ENCODE measurements at places on chromosomes 5 and 9. TPM values are rescaled to one million over a fixed set of nuclear protein-coding genes. Genes with fewer than 3 reads are reported as not detected.

GRCh38 chr5:149636191-149636860, 55.0 kb downstream of the ARHGEF37 start:
- H3K27ac ChIP-seq, result no peak overlapping the region
- H3K4me3 ChIP-seq, result no peak overlapping the region
- H3K27me3 ChIP-seq, result no peaks in the 10 kb centered on the region
- H3K4me1 ChIP-seq, result peaks cover 7% of the 10 kb centered on the region
- DNase-seq, result no peak
- H3K36me3 ChIP-seq, result no peaks in the 10 kb centered on the region

DNA sequence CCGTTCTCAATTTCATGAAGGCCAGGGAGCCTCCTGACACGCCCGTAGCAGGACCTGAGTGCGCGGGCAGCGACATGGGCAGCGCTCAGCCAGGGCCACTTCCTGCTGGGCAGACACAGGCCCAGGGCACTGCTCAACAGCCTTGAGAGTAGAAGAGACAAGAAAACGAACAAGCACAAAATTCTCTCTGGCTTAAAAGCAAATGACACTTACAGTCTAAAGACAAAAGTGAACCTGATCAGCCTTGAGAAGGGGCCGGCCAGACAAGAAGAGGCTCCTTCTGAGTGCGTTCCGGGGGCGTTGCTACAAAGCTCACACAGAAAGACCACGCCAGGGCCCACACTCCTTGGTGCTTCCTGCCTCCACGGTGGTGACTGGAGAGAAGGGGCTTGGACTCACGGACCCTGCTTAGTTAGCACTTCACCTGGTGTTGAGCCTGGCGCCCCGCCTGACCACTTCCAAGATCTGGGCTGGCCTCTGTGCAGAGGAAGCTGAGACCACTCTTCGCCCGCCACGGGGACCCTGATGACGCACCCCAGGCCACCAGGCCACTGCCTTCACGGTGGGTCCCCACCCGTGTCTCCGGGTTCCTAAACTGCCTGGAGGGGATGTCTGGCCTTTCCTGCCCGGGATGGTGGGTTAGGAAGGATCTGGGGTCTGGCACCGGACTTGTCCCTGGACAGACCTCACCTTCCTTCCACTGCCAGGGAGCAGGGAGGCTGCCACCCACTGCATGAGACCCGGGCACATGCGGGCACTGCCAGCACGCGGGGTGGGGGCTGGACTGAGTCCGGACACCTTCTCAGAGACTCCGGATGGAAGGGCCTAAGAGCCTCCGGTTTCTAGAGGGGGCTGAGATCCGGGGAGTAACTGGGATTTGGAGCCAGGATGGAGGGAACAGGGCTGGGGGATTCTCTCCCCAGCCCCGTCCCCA, 1.3 kb downstream of the SLC12A7 start:
- no peaks in the 10 kb centered on the region for H3K36me3 ChIP-seq
- DNase-seq, result no peak
- H3K4me1 ChIP-seq, result peaks cover 39% of the 10 kb centered on the region
- no peaks in the 10 kb centered on the region for H3K27me3 ChIP-seq
- H3K4me3 ChIP-seq, result peak overlapping the region; percentile 86

DNA sequence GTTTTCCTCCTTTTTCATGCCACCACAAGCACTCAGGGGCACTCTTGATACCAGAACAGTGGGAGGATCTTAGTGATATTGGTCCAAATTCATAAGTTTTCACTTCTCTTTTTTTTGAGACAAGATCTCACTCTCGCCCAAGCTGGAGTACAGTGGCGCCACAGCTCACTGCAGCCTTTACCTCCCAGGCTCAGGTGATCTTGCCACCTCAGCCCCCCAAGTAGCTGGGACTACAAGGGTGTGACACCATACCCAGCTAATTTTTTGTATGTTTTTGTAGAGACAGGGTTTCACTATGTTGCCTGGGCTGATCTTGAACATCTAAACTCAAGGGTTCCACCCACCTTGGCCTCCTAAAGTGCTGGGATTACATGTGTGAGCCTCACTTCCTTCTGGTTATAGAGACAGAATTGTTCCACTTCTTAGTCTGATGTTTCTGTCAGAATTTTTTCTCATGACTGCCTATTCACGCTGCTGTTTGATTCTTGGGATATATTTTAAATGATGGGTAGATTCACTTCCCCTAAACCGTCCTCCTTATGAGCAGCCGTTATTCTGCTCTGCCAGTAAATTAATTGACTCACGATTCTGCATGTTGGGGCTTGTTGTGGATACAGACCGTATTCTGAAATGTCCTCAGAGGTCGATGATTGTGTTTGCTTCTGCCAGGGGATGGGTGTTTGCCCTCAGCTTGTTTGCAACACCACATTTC, 30.8 kb downstream of the MTAP start:
- peaks cover 16% of the 10 kb centered on the region for H3K36me3 ChIP-seq
- H3K4me1 ChIP-seq, result no peaks in the 10 kb centered on the region
- H3K27me3 ChIP-seq, result no peaks in the 10 kb centered on the region
- H3K4me3 ChIP-seq, result no peak overlapping the region
- DNase-seq, result no peak
- H3K27ac ChIP-seq, result no peak overlapping the region

DNA sequence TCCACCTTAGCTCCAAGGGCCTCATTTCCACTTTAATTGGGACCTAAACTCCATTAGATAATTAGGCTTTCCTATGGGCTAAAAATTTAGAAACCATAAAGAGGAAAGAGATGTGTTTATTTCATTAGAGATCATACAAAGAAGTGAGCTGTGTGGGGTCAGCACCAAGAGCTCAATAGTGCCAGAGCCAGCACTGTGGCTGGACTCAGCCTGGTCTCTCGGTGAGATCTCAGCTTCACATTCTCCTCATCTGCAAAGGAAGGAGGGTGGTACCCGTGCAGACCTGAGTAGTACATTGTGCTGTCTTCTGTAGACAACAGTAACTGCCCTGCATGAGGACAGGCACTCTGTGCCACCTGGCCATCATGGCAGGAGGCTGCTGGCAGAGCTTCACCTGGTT, 136.1 kb upstream of the EPB41L4A start:
- H3K27me3 ChIP-seq, result no peaks in the 10 kb centered on the region
- no peak overlapping the region for H3K27ac ChIP-seq
- no peak for DNase-seq
- no peak overlapping the region for H3K4me3 ChIP-seq

- no peaks in the 10 kb centered on the region for H3K27me3 ChIP-seq
- H3K4me1 ChIP-seq, result peaks cover 2% of the 10 kb centered on the region
- no peak overlapping the region for H3K4me3 ChIP-seq
- no peaks in the 10 kb centered on the region for H3K36me3 ChIP-seq
- no peak for DNase-seq
- H3K27ac ChIP-seq, result no peak overlapping the region
These were observed 26.4 kb downstream of the PTPN3 start for GRCh38 chr9:109471475-109472393.

The BTNL8 gene
- 0.19 TPM for total RNA-seq

DNA sequence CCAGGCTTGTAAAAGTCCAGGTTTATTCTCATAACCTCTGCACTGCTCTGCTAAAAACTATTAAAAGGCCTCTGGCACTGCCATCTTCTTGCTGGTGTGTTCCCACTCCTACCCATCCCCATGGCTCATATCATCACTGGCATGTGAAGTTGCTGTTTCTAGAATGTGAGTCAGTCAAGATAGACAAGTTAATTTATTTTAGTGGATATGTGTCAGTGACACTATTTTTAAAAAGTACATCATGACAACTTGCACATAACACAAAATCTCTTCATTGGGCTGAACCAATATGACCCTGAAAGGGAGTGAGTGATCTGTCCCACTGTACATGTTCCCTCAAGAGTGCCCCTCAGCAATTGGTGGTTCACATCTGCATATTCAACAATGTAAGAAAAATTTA, 299.7 kb downstream of the NFIB start:
- no peaks in the 10 kb centered on the region for H3K36me3 ChIP-seq
- DNase-seq, result no peak
- H3K4me1 ChIP-seq, result no peaks in the 10 kb centered on the region
- no peak overlapping the region for H3K4me3 ChIP-seq

- no peak for DNase-seq
- H3K4me3 ChIP-seq, result no peak overlapping the region
- H3K4me1 ChIP-seq, result peaks cover 3% of the 10 kb centered on the region
- H3K36me3 ChIP-seq, result no peaks in the 10 kb centered on the region
- H3K27ac ChIP-seq, result peak overlapping the region; percentile 4
These were observed 63.1 kb downstream of the TMOD1 start for GRCh38 chr9:97564291-97565175.

GRCh38 chr5:71895546-71895945, 176.5 kb downstream of the CARTPT start:
- H3K4me1 ChIP-seq, result no peaks in the 10 kb centered on the region
- DNase-seq, result no peak
- no peaks in the 10 kb centered on the region for H3K27me3 ChIP-seq
- no peak overlapping the region for H3K4me3 ChIP-seq

DNA sequence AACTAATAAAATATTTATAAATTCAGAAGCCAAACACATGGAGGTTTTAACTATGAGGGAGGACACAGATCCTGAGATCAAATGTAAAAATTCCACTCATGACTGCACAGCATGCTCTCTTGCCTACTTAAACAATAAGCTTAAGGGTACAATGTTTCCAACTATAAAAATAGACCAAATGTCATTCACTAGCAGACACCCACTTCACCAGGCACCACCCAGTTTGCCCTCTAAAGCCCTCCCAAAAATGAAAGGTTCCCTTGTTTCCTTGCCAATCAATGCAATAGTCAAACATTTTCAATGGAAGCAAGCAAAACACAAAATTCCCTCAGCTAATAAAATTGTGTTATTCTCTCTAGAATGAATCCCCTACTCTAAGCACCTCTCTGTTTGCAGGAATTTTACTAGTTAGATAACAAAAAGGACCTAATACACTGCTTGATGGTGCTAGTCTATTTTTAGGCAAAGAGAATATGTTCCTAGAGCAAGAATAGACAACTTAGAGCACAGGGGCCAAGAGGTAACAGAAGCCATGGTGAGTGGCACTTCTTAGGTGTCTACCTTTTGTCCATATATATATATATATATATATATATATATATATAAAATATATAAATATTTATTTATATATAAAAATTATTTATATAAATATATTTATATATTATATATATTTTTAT, 135.3 kb downstream of the HOMER1 start:
- DNase-seq, result no peak
- no peaks in the 10 kb centered on the region for H3K36me3 ChIP-seq
- no peak overlapping the region for H3K27ac ChIP-seq

DNA sequence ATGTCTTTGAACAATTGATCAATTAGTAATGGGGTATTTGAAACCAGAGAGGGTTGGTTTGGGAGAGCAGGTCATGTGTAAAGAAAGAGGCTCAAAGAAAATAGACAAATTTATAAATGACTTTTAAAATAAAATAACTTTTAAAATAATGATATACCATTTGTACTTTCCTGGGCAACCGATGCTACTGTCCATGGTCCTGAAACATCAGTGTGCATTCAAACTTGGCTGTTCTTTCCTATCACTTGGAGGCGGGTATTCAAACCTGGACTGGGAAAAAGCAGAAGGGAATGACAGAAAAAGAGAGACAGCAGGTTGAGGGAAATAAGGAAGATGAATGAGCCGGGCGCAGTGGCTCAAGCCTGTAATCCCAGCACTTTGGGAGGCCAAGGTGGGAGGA, 1446.4 kb upstream of the WWC1 start:
- DNase-seq, result no peak
- H3K36me3 ChIP-seq, result no peaks in the 10 kb centered on the region
- H3K4me1 ChIP-seq, result no peaks in the 10 kb centered on the region

The LRRC70 gene
- 3.6 TPM for total RNA-seq

DNA sequence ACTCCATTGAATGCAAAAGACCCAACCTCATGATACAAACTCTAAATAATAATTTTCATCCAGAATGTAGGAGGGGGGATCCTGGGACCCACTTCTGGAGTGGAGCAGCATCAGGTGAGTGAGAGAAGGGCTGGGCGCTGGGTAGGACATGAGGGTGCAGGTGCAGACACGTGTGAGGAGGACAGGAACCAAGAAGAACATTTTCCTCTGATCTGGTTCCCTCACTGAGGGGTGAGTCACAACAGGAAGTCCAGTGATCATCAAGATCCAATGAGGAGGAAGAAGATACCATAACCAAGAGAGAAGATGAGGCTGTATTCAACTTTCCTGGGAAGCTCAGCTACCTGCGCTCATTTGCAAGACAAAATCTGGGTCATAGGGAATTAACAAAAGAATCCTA, 57.4 kb downstream of the SFXN1 start:
- H3K4me3 ChIP-seq, result no peak overlapping the region
- H3K36me3 ChIP-seq, result no peaks in the 10 kb centered on the region
- no peak overlapping the region for H3K27ac ChIP-seq
- H3K27me3 ChIP-seq, result no peaks in the 10 kb centered on the region

DNA sequence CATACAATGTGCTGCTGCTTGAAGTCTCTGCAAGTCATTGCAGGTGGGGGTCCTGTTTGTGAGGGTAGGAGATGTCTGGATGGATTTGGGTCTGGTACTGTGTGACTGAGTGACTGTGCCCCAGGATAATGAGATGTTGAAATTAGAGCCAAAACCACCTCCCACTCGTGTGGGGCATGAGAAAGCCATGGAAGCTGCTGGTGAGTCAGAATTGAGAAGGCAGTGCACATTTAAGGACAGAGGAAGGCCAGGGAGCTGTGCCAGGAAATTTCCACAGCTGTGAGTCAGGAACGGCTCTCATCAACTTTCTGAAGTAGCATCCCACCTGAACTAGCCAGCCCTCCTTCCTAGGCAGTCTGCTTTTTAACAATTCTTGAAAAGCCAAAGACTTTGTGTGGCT, 229.8 kb downstream of the DRD1 start:
- H3K27ac ChIP-seq, result no peak overlapping the region
- H3K4me3 ChIP-seq, result no peak overlapping the region
- H3K4me1 ChIP-seq, result no peaks in the 10 kb centered on the region
- DNase-seq, result no peak
- H3K27me3 ChIP-seq, result no peaks in the 10 kb centered on the region

DNA sequence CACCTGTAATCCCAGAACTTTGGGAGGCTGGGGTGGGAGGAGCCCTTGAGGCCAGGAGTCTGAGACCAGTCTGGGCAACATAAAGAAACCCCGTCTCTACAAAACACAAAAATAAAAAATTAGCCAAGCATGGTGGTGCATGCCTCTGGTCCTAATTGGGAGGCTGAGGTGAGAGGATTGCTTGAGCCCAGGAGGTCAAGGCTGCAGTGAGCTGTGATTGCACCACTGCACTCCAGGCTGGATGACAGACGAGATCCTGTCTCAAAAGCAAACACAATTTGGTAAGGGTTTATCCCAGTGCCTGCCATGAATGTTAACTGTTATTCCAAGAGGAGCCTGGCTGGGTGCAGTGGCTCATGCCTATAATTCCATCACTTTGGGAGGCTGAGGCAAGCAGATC, 71.1 kb downstream of the LHX2 start:
- no peak overlapping the region for H3K4me3 ChIP-seq
- no peak overlapping the region for H3K27ac ChIP-seq
- H3K36me3 ChIP-seq, result no peaks in the 10 kb centered on the region
- no peaks in the 10 kb centered on the region for H3K4me1 ChIP-seq

DNA sequence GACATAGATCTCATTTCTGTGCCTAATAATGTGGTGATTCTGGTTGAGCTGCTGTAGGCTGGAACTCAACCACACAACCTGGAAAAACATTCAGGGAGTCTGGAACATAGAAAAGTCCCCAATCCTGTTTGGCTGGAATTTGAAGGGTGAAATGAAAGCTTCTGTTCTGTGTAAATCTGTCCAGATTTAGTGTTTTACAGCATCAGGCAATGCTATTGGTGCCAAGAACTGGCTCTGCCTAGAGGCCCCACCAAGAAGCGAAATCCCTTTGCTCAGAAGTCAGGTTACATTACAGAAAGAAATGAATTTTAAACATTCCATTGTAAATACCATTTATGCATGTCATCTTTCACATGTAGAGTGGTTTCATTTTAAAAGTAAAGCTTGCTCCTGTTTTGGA, 56.3 kb downstream of the TMEM174 start:
- peak; percentile 39 for DNase-seq
- no peak overlapping the region for H3K4me3 ChIP-seq
- peaks cover 11% of the 10 kb centered on the region for H3K27me3 ChIP-seq
- no peak overlapping the region for H3K27ac ChIP-seq

The APBB3 gene
- 33.9 TPM for total RNA-seq

The PDLIM4 gene
- 47.0 TPM for total RNA-seq
